GM19239 (cell line): ENCODE measurements at places on chromosomes 5 and 9.

- DNase-seq, result no peak
Observed at GRCh38 chr9:111940697-111941096, 44.1 kb downstream of the UGCG start.

DNA sequence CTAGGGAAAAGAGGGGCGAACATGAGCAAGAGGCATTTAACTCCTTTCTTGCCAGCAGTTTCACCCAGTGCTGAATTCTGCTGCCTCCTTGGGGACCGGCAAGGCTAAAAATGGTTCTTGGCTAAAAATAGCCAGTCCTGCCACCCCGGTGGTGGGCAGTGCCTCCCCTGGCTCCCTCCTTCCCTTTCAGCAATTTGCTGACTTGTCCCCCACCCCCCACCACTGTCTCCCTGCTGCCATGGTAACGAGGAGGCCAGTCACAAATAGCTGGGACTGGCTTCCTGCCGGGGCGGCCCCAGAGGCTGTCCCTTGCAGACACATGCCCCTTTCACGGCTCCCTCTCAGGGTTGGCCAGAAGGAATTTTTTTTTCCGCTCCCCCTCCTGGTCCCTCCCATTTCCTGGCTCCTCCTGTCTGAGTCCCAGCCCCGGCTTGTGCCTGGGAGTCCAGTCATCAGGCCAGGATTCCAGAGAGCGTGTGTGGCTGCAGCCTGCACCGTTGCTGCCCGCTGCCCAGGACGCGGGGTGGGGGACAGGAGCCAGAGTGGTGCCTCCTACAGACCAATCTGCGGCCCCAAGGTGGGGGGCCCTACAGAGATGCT, 130.3 kb downstream of the RGS3 start:
- DNase-seq, result peak; percentile 67

- no peak for DNase-seq
Observed at GRCh38 chr5:137355708-137356107, 143.4 kb downstream of the SPOCK1 start.

DNA sequence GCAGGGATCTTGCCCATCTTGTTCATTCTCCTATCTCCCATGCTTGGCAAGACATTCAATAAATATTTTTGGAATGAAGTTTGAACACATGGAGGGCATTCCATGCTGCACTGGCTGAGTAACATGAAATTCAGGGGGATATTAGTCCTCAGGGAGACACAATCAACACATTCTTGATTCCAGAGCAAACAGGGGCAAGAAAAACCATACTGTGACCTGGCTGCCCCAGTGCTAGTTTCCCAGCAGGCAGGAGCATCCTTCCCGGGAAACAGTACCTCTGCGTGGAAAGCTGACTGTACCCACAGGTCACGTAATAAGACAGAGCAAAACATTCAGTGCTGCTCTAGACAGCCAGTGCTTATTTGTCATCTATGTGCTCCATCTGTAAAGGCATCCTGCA, 66.3 kb upstream of the SPOCK1 start:
- DNase-seq, result no peak

DNA sequence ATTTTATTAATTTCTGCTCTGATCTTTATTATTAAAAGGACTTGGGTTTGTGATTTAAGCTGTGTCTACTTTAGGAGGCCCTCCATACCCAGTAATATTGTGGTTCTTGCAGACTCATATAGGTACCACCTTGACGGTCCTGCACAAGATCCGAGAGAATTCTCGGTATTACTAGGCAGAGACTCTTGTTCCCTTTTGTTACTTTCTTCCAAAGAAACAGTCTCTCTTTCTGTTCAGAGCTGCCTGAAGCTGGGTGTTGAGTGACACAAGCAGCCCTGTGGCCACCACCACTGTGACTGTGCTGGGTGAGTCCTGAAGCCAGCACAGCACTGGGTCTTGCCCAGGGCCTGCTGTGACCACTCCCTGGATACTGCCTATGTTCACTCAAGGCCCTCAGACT, 666.6 kb downstream of the SEMA5A start:
- DNase-seq, result no peak

DNA sequence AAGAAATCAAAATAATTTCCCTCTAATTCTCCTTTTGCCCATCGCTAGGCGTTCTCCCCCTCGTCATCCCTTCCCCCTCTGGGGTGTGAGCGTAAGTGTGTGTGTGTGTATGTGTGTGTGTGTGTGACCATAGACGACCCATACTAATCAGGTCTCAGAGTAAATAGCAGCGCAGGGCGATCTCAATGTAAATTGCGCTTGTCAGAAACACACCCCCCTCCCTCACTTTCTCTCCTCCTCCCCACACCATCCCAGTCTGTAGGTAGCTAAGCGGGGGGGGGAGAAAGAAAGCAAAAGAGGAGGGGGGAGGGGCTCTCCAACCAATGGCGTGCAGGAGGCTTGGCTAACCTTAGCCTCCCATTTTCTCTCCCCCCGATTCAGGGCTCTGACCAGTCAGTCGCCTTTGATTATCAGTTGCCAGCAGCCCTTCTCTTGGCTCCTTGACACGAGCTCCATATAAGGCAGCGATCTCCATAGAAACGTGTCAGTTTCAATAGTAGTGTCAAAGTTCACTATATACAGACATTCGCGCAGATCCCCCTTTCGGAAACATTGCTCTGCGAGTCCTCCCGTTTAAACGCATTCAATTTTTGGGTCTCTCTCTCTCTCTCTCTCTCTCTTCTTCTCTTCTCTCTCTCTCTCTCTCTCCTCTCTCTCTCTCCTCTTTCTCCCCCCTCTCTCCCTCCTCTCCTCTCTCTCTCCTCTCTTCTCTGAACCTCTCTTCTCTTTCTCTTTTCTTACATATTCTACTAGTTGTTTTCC, at the start of gene NR2F1:
Gene NR2F1 (plus strand): TSS at position 546 of the 762 bp plus-strand sequence. CDS start 1,802 bp downstream, outside the sequence.
- DNase-seq, result no peak

DNA sequence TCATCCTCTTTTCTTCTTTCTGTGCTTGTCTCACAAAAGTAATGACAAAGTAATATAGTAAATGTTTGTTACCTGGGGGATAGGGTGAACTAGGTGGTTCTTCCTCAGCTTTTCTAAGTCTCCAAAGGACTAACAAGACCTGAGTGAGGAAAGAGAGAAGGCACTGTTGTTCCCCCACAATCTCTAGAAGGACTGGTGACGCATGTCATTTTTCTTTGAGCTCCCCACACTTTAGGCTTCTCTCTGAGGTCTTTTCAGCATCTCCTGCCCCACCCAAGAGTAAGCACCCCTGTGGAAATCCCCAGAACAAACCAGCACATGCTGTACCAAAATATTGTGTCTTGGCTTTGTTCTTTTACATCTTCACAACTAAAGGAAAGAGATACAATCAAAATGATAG, 2.4 kb upstream of the IL7R start:
- no peak for DNase-seq

- no peak for DNase-seq
Observed at GRCh38 chr5:9483243-9483642, 62.6 kb downstream of the SEMA5A start.

- DNase-seq, result no peak
Observed at GRCh38 chr5:131230406-131230805, 33.4 kb upstream of the CDC42SE2 start.

- no peak for DNase-seq
Observed at GRCh38 chr9:132602207-132602606, 19.8 kb downstream of the BARHL1 start.

DNA sequence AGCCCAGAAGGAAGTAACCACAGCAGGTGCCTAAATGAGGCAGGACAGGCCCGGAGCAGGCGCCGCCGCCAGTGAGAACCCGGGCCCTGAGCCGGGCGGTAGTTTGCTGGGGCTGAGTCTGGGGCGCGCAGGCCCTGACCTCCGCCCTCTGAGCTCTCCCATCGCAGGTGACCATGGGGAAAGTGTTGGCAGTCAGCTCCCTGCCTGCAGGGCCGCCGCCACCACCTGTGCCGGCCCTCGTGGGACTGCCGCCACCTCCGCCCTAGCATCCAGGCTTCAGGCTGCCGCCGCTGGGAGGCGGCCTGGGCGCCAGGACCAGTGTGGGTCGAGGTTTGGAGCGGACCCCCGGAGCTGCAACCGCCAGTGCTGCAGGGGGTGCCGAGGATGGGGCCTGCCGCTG, 61.1 kb downstream of the TARS1 start:
- DNase-seq, result no peak

GRCh38 chr9:88342246-88342645, 46.0 kb upstream of the SPIN1 start:
- no peak for DNase-seq

GRCh38 chr5:38598296-38598993, 42.0 kb upstream of the LIFR start:
- DNase-seq, result no peak

DNA sequence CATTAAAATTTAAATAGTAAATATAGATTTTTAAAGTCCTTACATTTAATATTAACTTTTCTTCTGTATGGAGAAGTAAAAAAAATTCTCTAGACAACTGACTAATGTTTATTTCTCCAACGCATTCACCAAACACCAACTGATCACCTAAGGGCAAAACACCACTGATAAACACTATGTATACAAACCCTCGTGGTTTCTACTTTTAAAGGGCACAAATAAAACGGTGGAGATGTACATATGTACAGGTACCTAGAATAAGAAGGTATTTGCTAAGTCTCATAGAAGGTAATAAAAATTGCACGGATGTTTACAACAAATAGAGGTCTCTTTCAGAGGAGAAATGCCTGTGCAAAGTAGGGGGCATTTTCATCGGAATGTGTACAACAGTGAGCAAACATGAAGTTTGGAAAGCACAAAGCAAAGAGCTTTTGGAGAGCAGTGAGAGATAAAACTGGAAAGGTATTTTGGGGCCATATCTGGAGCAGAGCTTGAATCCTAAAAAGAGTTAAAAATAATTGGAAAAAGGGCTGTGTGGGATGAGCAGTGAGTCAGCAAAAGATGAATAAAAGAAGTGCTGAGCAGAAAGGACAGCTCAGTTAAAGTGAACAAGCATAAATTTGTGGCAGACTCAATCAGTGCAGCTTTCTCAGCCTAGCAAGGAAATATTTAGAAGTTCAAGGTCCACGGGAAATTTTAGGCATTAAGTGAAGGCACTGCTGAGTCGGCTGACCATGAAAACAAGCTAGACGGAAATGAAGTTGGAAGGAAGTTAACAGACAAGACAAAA, 160.0 kb downstream of the TMEM161B start:
- DNase-seq, result no peak
